Stimulated activated CD4-positive, alpha-beta T cell treated with anti-CD3 and anti-CD28 coated beads, TNF-alpha, amount 100 ng/mL, for 24 hours (primary cell): ENCODE measurements at places on chromosomes 11 and 22.
A peak's percentile ranks its signal among the peaks of the same experiment; 100 is the strongest.

DNA sequence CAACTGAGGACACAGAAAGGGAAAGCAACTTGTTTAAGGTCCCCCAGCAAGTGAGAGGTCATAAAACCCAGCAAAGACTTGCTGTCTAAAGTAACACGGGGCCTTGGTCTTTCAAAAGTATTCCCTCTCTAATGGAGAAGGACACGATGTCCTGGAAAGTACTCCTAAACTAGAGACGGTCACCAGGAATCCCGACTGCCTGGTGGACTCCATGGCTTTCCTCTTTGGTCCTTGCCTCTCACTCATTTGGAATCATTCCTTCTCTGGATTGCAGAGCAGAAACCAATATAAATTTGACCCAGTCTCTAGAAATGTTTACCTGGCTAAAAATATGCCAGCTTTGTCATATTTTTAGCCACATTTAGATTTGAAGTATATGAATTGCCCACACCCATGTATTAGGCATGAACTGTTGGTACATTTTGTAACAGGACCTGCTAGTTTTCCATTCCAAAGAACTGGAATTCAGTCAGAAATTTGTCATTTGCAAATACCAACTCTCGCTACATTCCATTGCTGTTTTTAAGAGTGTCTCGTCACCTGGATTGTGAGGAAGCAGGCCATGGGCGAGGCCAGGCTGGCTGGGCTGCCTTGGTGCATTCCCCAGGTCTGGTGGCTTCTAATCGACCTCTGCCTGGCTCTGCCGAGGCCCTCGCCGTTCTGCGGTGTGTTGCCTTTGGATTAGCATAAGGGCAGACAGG, 12.9 kb downstream of the NAV2 start:
- no peak for DNase-seq

DNA sequence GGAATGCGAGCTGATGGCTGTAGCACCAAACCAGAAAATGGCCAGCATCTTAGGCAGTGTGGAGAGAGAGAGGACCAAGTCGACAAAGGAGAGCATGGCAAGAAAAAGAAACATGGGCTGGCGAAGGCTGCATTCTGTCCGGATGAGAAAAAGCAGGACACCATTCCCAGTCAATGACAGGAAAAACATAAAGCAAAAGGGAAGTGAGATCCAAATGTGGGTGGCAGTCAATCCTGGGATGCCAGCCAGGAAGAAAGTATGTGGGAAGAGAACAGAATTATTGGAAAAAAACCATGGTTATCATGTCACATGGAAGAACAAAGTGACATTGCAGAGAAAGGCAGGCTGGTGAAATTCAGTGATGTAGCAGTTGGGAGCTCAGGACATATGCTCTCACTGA, 36.9 kb upstream of the OR56A1 start:
- DNase-seq, result no peak

GRCh38 chr11:111923951-111924350, 5.2 kb downstream of the C11orf52 start:
- no peak for DNase-seq

DNA sequence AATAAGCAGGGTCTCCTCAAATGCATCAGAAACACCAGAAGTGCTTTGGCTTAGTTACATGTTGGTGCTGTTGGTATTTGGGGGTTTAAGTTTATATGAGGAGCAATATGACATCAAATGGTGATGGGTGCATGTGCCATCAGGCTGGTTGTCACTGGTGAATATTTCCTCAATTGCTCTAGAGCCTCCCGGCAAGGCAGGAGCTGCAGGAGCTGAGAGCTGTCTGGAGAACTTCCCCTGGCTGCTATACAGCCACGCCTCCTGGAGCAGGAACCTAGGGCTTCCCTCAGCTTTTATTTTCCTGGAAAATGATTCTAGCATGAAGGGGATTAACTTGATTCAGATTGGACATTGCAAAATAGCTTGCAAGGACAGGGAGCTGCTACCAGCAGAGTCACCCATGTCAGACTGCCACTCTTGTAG, 15.8 kb downstream of the IGLL5 start:
- no peak for DNase-seq

DNA sequence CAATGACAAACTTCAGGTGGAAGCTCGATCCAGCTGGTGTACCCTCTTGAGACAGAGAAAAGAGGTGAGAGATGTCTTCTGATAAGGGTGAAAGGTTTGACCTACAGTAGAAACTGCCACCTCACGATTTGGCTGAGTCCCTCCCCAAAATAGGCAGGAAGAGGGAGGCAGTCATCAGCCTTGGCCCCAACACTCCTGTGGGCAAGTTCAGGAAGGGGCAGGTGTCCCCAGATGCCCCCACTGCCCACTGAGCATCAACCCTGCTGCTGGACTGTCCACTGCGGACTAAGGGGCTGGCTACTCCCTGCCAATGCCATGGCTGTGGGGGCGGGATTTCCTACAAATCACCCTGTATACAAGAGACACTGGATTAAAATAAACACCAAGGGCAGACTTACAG, 441.4 kb downstream of the BUD13 start:
- DNase-seq, result no peak

DNA sequence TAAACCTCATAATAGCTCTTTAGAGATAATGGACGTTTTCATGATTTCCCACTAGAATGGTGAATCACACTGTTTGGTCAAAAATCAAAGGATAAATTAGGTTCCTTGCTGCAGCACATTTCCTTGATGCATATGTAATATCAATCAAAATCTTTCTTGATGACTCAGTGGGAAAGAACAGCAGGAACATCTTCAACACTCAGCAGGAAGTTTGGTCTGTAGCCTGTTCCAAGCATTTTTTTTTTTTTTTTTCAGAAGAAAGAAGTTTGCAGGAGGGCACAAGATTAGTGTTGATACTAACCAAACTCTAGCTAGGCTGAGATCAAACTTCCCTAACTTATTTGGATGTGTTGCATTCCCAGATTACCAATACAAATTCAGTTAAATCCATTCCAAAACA, 1529.8 kb downstream of the FAM181B start:
- DNase-seq, result no peak

GRCh38 chr11:23991165-23991539, 505.7 kb upstream of the LUZP2 start:
- DNase-seq, result no peak

DNA sequence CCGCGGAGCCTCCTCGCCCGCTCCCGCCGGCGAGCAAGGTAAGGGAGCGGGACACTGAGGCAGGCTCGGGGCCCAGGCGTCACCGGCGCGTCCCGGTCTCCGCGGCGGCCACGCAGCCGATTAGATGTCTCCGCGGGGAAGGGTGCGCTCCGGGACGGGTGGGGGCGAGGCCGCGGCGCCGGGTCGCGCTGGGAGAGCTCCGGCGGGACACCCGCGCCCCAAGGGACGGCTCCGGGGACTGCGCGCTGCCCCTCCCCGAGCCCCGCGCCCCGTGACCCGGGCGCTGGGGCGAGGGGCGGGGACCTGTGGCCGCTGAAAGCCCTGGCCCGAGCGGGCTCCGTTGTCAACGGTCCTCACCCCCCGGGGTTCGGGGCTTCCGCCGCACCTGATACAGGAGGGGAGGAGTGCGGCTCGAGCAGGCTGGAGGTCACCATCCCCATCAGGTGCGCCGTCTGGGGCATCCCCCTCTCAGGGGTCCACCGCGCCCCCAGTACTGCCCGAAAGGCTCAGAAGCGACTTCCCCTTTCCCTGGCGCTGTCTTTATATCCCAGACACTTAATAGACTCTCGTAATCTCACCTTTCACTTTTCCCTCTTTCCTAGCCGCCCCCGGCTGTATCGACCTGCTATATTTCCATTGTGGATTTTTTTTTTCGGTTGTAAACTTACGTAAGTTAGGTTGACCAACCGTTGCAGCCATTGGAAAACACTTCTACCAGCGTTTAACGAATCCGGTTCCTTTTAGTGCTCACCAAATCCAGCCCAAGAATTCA, 573 bp downstream of the PPFIA1 start:
- peak; percentile 24 for DNase-seq

- DNase-seq, result no peak
Observed at GRCh38 chr22:49820984-49821383, 6.7 kb downstream of the BRD1 start.

- DNase-seq, result no peak
Observed at GRCh38 chr22:23220485-23221350, 40.4 kb downstream of the BCR start.

- no peak for DNase-seq
Observed at GRCh38 chr11:75595429-75595828, 33.4 kb downstream of the SERPINH1 start.

DNA sequence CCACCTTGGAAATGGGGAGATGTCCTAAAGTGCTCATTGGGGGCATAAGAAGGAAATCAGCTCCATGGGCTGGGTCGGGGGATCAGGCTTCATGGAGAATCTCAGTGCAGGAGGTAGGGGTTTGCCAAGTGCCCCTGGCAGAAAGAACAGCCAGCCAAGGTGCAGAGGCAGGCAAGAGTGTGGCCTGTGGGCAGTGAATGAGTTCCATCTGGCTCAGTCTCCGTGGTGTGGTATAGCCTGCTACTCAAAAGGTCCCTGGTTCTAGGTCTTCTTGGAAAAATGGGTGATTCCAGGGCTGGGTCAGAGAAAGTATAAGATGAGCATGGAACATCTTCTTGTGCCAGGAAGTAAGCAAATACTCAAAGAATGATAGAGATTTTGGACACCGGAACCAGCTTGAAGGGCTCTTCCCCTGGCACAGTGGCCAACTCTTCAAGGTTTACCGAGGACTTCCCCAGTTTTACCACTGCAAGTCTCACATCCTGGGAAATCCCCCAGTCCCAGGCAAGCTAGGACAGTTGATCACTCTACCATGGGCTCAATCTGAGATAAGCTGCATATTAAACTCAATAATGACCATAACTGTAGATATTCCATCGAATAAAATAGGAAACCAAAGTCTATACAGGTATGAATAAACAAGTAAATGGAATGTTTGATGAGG, 10.6 kb upstream of the ARAP1 start:
- DNase-seq, result no peak

DNA sequence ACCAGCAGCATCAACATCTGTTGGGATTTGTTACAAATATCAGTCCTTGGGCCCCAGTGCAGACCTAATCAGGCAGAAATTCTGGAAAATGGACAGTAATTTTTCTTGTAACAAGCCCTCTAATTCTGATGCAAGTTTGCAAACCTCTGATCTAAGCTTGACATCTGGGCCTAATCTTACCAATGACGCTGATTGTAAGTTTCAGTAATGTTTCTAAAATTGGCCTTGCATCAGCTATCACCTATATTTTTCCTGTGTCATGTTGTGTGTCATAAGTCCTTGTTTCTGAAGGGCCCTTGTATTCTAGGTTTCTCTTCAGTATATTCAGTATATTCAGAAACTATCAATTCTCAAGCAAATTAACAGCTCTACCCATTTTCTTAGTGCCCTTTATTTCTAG, 36.4 kb downstream of the ZNF215 start:
- no peak for DNase-seq

GRCh38 chr11:36062796-36063365, 119.0 kb downstream of the LDLRAD3 start:
- DNase-seq, result no peak

DNA sequence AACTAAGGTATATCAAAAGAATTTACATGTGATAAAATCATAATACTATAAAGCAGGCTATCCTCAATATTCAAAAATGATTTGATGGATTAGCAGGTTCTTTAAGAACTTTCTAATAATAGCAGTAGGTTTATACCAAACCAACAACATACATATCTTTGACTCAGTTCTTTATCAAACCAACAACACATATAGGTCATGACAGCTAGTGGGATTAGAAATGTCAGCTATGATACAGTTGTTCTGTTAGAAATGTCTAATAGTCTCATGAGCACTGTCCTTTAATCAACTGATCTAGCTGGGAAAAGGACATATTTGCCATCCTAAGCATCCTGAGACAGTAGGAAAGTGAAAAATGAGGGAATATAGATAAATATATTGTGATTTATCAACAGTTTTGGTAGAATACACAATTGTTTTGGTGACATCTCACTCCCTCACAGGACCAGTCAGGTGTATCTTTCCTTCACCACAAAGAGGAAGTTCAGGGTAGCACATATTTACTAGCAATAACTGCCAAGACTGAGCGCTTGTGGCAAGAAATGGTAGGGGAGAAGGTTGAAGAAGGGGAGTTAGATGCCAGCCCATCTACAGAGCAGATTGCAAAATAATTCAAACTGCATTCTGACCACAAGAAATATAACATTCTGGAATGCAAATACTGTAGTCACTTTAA, 90.8 kb upstream of the APOA1 start:
- no peak for DNase-seq

- DNase-seq, result no peak
Observed at GRCh38 chr11:121482231-121483129, 29.7 kb upstream of the SORL1-AS1 start.

DNA sequence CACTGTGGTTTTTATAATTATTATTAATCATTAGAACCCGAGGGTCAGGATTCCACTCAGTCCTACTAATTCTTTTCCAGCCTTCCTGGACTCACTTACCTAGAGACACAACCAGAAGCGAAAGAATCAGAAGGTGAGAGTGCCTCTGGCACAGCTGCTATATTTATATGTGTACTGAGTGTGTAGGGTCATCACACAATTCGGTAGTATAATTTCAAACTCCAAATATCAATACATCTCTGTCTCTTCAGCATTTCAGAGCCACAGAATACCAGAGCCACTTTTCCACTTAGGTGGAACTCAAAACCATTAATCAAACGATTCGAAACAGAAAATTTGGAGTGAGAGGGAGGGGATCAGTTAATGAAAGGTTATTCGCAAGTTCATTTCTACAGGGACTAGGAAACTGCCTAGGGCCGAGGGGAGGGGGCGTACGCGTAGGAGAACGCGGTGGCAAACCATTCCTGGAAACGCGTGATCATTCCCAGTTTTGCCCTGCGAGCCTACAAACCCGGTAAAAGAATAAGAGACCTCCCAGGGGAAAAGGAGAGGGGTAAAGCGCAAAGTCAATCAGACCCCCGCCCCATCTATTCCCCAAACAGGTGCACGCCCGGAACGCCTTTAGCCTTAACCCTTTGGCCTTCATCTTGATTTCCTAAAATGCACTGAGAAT, 5.4 kb downstream of the BSX start:
- no peak for DNase-seq

GRCh38 chr11:25423436-25424199, 908.3 kb upstream of the ANO3 start:
- no peak for DNase-seq

- peak; percentile 30 for DNase-seq
Observed at GRCh38 chr22:22802339-22802970, 85.2 kb upstream of the IGLL5 start.

GRCh38 chr11:14054116-14055107, 91.9 kb downstream of the SPON1 start:
- no peak for DNase-seq

DNA sequence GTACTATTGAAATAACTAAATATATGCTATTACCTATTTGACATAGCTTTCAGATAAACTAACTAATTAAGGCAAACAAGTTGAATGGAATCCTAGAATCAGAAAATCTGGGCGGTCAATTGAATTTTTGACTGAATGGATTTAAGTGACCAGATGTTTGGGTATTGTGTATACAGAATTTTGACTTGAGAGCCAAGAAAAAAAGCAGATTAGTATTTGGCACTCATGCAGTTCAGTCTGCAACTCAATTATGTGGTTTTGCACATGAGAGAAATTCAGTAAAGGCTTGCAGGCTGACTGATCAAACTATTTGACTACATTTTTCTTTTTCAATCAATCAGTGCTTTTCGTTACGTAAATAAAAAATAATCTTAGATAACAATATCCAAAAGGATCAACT, 254.8 kb downstream of the GUCY1A2 start:
- no peak for DNase-seq

- no peak for DNase-seq
Observed at GRCh38 chr11:31973172-31973571, 117.7 kb upstream of the RCN1 start.

- DNase-seq, result no peak
Observed at GRCh38 chr11:74685338-74685737, 45.9 kb downstream of the CHRDL2 start.

GRCh38 chr11:113396690-113397089, 9.1 kb downstream of the ANKK1 start:
- no peak for DNase-seq
